ENCODE measurements at places on chromosomes 3 and 15.

- DNase-seq, result no peak
These were observed 18.6 kb downstream of the LRRN1 start for GRCh38 chr3:3817865-3818264.

DNA sequence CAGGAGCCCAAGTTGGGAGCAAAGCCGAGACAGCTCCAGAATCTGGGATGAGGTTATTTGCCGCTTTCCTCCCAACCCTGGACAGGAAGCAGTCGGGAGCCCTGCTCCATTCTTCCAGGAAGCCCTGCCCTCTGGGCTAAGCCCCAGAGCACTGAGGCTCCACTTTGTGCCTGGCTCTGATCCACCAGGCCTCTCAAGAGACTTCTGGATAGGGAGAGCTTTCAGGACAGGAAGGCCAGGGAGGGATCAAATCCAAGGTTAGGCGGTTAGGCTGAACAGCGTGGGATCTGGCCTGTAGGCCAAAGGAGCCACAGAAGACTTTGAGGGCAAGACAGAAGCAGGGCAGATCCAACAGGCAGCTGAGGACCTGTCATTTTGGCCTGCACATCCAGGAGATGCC, 835 bp downstream of the STOML1 start:
- peak; percentile 58 for DNase-seq

DNA sequence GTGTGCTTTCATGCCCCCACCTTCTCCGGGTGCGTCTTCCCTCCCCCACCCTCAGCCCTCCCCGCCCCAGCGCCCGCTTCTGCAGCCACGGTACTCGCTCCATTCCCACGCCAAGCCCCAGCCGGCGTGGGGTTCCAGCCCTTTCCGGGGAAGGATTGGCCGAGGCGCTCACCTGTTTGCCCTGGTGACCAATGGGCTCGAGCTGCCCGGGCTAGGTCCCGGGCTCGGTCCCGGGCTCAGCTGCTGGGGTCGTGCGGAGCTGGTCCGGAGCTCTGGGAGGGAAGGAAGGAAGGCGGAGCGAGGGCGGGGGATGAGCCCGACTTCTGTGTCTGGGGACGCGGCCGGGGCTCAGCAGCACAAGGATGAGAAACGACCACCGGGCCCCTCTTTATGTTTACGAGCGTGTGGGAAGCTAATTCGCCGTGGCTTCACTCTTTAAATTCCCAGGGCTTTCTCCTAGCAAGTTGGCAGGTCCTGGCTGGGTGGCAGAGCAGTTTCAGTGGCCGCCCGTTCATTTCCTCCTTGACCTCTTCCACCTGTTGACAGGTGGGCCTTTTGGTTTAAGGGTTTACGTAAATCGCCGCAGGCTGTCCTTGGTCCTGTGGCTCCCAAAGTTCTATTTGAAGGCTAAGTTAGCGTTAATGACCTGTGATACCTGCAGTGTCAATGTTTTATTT, at the start of gene IGSF10:
Gene IGSF10 (minus strand): TSS at position 288 of the 677 bp plus-strand sequence. CDS start 2,352 bp downstream, outside the sequence.
- no peak for DNase-seq

DNA sequence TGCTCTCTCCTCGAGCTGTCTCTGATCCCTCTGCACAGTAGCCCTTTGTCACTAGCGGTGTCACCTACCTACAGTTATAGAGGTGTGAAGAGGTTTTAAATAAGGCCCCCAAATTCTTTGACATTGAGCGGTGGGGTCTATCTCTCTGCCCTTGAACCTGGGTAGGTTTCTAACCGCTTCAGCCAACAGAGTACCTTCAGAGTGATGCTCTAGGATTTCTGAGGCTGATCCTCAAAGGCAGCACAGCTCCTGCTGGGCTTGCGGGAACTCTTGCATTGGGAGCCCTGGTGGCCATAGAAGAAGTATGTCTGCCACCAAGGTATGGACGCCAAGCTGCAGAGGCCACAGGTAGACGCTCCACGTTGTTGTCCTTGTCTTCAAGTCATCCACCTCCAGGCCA, 35.7 kb downstream of the ADAMTS17 start:
- DNase-seq, result no peak

GRCh38 chr3:96657710-96658109, 156.7 kb upstream of the EPHA6 start:
- no peak for DNase-seq

GRCh38 chr3:128152419-128153155, 694 bp upstream of the EEFSEC start:
- DNase-seq, result peak; percentile 72

DNA sequence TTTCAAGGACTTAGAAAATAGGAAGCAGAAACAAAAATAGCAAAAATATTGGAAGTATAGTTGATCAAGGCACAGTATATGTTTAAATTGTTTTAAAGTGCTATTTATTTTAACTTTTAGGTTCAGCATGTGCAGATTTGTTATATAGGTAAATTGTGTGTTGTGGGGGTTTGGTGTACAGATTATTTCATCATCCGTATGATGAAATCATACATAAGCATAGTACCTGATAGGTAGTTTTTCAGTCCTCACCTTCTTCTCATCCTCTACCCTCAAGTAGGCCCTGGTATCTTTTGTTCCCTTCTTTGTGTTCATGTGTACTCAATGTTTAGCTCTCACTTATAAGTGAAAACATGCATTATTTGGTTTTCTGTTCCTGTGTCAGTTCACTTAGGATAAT, 50.9 kb downstream of the KLHL6 start:
- no peak for DNase-seq

- peak; percentile 90 for DNase-seq
These were observed 6.3 kb downstream of the LRRC31 start for GRCh38 chr3:169863458-169863899.

GRCh38 chr3:149430216-149430615, 44.3 kb upstream of the TM4SF4 start:
- DNase-seq, result no peak

- no peak for DNase-seq
These were observed 305.7 kb downstream of the RPLP1 start for GRCh38 chr15:69758291-69758771.

- DNase-seq, result no peak
These were observed 153.7 kb downstream of the TPRG1 start for GRCh38 chr3:189325454-189325853.

DNA sequence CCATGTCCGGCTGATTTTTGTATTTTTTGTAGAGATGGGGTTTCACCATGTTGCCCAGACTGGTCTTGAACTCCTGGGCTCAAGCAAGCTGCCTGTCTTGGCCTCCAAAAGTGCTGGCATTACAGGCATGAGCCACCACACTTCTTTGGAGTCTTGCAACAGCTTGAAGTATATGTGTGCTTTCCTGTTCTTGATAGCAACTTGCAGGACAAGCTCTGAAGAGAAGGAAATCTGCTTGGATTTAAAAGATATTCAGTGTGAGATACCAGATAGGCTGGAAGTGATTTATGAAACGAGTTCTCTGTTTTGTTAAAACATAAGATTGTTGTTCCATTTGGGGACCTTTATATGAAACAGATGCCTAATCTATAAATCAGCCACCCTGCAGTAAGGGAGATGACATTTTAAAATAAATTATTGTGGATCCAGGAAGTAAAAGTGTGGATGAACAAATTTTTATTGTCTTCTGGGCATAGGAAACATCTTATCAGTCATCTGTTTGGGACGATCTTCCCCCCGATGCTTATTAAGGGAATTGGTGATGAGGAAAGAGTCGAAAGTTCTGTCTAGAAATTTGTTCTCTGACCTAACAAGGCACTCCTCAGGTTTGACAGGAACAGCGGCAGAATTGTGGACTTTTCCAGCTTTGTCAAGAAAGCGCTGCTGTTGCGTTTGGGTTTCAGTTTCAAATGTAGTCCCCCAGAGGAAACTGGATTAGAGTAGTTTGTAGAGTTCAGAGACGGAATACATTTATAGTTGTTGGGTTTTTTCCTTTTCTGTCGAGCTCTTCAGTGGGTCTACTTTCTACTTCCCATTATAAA, 53.7 kb upstream of the MAGI1 start:
- DNase-seq, result no peak

DNA sequence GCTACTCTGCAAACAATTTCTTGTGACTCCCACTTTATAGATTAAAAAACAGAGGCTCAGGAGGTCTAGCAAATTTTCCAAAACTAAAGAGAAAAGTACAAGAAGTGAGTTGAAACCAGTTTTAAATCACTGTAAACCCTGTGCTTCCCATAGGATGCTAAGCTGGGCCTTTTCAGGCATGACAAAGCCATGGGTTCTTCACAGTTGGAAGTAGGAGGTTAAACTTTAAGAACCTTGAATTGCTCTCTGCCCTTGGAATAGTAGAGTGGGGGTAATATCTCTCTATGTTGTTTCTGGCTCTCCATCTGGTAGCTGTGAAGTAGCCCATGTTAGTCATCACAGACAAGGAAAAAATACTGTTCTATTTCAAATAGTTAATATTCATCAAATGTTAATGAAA, 193.6 kb upstream of the SATB1 start:
- DNase-seq, result no peak

DNA sequence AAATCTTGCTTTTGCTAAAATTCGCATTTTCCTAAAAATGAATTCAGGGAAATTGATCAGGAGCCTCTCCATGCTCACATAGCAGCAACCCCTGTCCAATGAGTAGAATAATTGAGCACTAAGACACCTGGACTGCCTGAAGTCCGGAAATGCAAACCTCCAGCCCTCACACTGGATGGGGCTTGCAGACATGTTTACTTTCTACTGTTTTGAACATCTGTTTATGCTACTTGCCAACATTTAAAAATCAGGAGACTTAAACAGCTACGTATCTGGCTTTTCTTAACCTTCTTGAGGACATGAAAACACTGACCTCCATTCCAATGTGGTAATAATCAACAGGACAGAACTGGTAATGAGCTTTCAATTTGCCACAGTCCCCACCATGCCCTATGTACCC, 184.4 kb downstream of the SHOX2 start:
- DNase-seq, result no peak
